ENCODE measurements at places on chromosomes 12 and 14.

- DNase-seq: no peak
These were observed 88.1 kb upstream of the CPSF6 start for GRCh38 chr12:69151254-69151764.

DNA sequence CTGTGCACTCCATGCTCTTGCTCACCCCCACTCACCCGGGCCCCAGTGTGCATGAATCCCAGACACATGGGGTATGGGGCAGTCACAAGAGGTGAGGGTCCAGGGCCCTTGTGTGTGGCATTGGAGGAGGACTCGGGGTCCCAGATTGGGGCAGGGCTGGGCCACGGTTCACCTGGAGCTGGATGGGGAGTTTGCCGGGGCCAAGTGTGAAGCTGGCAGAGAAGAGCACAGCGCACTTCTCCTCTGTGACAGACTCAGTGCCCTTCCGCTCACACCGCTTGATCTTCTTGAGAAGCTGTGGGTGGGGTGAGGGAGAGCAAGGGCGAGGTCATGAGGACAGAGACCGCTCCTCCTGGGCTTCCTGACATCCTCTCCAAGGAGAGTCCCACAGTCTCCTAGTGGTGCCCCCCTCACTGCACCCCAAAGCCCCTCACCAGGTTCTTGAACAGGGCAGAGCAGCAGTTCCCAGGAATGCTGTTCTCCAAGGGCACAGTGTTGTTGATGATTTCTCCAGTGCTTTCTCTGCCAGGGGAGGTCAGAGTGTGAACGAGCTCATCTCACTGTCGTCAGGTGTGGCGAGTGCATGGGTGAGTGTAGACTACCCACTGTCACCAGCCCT, 6.8 kb downstream of the STAT6 start:
- no peak for DNase-seq

- no peak for DNase-seq
These were observed 84.7 kb upstream of the NELL2 start for GRCh38 chr12:44960856-44961255.

DNA sequence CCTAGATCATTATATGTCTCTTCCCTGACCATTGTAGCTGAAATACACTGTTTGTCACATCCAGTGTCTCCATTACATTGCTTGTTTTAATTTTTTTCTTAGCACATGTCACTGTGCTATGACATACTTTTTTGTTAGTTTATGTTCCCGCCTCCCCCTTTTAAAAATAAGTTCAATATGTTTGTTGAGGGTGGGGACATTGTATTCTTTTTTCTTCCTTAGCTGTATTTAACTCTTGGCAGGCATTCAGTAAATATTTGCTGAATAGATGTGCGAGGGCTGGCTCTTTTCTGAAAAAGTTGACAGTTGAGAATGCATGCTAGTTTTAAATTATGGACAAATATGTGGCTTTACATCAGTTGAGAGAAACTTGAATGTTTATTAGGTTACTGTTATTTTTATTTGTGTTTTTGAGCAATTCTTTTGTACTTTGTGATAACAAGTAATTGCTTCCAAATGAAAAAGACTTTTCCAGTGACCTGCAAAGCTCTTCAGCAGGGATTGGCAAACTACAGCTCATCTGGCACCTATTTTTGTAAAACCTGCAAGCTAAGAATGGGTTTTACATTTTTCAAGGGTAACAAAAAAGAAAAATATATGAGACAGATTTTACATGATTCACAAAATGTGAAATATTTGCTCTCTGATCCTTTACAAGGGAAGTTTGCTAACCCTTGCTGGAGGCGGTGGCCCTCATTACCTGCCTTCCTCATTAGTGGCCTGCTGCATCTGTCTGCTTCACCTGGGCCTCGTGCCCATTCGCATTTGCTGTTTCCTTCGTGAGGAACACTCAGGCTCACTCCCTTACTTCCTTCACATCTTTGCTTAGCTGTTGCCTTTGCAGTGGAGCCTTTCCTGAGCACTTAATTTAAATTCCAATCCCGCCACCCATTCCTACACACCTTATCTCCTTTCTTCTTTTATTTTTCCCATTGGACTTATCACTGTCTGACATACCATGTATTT, 229.4 kb downstream of the ERC1 start:
- no peak for DNase-seq

- peak; percentile 43 for DNase-seq
These were observed at the start of gene TBX3 for GRCh38 chr12:114684098-114684869. TSS of gene TBX3 (minus strand) at chr12:114684175. CDS start at chr12:114683200, 975 bp downstream.

DNA sequence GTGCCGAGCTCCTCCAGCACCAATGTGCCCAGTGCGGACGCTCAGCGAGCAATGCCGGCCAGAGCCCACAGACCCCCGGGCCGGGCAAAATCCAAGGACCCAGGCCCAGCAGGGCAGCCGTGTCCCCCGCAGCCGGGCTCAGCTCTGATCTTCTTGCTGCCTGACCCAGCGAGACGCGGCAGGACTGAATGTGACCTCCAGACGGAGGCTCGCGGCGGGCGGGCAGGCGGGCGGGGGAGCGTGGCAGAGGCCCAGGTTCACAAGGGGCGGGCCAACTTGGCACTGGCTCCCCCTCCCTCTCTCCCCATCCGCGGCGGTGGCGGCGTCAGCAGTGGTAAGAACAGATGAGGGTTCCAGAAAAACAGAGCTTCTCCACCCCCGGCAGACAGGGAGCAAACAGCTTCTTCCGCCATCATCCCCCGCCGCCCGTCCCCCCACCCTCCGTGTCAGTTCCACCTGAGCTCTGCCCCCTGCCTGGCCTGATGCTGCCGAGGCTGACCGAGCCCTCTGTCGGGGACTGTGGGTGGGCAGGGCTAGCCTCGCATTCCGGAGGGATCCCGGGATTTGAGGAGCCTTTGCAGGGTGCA, 94.3 kb downstream of the RFLNA start:
- peak; percentile 52 for DNase-seq

DNA sequence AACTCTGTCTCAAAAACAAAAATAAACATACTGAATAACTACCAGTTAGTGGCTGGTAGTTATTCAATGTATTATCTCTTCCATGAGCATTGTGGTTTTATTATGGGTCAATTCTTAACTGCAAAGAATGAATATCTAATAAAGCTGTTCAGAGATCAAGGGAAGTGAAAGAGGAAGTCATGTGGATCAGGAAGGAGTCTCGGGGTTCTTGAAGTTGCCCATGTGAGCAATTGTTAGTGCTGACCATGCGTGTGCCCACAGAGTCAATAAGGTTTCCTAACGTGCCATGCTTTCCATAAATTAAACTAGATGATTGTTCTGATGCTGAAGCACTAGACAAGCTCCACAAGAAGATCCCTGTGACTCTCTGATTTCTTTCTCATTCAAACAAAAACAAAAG, 136.5 kb upstream of the CPSF6 start:
- no peak for DNase-seq

DNA sequence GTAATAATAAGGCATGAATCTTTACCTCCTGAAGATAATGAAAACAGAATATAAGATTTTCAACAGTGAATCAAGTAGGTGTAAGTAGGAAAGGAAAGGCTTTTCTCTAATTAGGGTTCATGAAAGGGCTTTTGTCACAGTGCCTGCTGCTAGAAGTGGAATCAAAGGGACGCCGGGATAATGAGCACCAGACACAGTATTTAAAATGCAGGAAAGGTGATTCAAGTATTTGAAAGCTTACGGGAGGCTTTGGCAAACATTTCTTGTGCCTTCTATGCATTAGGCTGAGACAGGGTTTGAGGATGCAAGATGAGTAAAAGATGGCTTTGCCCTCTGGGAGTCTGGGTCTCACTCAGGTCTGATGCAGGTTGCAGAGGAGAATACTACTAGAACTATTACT, 70.5 kb upstream of the ANO4 start:
- no peak for DNase-seq

GRCh38 chr12:88413646-88414045, 166.6 kb downstream of the KITLG start:
- no peak for DNase-seq

GRCh38 chr14:95741038-95741490, 27.1 kb upstream of the TCL1A start:
- DNase-seq: no peak

GRCh38 chr12:55675666-55676065, 32.0 kb downstream of the ITGA7 start:
- DNase-seq: no peak

- DNase-seq: no peak
These were observed 439 bp upstream of the TNFRSF1A start for GRCh38 chr12:6342140-6342889.

DNA sequence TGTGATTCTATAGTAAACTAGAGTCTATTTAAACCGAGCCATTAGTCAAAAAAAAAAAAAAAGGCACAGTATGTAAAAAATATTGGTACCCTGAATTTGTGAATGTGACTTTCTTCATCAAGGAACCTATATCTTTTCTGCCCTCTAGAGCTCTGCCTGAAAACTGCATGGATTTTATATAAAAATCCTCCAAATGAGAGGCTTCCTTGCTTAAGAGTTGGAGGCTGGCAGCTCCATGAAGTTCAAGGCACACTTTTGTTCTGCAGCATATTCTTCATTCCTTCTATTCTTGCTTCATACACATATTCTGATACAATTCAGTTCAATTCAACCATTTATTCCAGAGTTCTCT, 23.1 kb upstream of the NKX2-8 start:
- no peak for DNase-seq

- no peak for DNase-seq
These were observed 3.4 kb downstream of the CCER1 start for GRCh38 chr12:90951432-90952105.

DNA sequence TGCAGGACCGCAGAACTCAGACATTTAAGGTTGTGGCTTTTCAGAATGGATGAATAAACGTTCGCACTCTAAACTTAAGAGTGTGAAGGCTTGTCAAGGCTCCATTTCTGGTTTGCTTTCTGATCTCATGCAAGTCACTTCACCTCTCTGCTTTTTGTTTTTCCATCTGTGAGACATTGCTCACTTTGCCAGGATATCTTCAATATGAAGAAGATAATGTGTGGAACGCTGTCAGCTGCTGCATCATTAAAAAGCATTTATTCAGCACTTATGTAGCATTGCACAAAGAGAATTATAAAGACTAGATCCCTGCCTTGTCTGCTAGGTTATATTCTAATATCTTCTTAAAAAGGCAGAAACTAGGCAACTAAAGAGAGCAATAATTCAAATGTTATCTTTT, 172.2 kb downstream of the CACNA1C start:
- no peak for DNase-seq

- no peak for DNase-seq
These were observed 780.9 kb downstream of the RPS29 start for GRCh38 chr14:48805315-48805714.

- no peak for DNase-seq
These were observed 56.6 kb downstream of the CALM1 start for GRCh38 chr14:90453401-90453951.

- peak; percentile 30 for DNase-seq
These were observed at the start of gene GPRC5A for GRCh38 chr12:12891080-12891880. TSS of gene GPRC5A (plus strand) at chr12:12891562. CDS start at chr12:12908250, 16,688 bp downstream.

DNA sequence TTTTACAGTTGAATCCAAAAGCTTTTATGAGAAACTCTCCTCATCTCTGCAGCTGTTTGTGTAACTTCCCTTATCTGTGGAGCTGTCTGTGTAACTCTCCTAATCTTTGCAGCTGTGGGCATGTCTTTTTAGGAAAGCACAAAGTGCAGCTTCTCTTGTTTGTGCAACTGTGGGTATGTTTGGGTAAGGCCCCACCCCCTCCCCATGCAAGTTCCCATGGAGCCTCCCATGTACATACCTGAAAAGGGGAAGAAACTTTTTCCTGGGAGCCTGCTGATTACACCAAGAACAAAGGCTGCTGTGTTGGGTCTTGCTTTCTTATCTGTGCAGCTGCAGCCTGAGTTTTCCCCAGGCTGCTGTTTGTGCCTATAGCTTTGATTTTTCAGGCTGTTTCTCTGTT, 42.7 kb upstream of the CDKN3 start:
- no peak for DNase-seq

DNA sequence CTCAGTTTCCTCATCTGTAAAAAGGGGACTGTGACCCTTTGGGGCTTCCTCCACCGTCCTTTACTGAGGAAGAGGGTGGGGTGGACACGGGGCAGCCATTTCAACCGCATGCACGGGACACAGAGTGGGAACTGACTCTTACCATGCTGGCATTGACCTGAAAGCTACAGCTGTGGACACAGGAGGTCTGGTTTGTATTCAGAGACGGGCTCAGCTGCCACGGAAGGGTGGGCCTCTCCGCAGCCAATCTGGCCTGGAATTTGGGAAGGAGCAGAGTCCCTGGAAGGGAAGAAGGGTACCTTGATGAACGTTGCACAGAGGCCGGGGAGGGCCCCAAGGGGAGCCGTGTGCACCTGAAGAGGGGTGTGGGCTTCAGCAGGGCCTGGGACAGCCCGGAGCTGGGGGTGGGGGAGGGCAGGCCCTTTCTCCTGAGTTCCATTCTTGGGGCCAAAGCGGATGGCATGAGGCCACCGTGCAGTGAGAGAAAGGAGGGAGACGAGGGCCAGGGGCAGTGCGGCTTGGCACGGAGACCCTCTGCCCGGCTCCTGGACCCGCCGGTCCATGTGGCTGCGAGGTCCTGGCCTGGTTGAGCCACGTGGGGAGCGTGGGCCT, 14.5 kb downstream of the TNFAIP2 start:
- no peak for DNase-seq

DNA sequence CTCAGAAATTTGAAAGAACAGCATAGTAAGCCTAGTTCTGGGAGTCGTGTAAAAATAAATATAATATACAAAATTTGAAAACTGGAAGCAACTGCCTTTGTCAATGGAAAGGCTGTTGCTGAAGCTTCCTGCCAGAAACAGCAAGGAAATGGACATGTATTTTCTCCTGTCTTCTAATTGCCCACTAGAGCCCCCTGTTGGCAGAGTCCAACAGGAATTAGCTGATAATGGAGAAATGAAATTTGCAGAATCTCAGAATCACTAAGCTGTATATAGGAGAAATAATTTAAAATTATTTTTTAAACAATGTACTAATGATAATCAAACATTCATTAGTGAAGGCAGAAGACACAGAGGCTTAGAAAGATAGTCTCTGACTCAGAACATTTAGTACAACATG, 414.8 kb downstream of the SLC6A15 start:
- no peak for DNase-seq

- no peak for DNase-seq
These were observed 31.0 kb downstream of the ITGA7 start for GRCh38 chr12:55676707-55677106.

DNA sequence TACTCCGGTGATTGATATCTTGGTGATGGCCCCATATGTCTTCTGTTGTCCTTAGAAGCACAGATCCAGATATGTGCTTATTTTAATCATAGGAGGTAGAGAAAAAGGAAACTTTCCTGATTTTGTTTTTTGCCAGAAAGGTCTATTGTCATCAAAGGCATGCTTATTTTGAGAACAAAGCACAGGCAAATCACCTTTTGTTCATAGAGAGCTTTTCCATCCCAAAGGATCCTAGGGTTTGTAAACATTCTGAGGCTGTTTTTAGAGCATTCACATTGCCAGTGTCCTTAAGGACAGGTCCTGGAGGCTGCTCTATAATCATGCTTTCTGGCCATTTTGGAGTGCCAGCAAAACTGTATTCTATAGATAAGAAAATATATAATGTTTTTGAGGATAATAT, 148.5 kb upstream of the SEL1L start:
- DNase-seq: no peak

All from GM06990 (cell line).